HEK293T (cell line): ENCODE measurements at places on chromosomes 7 and 10.
A peak's percentile ranks its signal among the peaks of the same experiment; 100 is the strongest.

GRCh38 chr10:54993148-54993547 is 192.1 kb upstream of the PCDH15 start:
- no peak for DNase-seq

- no peak for DNase-seq
Measured at GRCh38 chr7:55309040-55309991, 55.8 kb upstream of the LANCL2 start.

- no peak for DNase-seq
Measured at GRCh38 chr10:106513352-106513771, 651.1 kb downstream of the SORCS1 start.

DNA sequence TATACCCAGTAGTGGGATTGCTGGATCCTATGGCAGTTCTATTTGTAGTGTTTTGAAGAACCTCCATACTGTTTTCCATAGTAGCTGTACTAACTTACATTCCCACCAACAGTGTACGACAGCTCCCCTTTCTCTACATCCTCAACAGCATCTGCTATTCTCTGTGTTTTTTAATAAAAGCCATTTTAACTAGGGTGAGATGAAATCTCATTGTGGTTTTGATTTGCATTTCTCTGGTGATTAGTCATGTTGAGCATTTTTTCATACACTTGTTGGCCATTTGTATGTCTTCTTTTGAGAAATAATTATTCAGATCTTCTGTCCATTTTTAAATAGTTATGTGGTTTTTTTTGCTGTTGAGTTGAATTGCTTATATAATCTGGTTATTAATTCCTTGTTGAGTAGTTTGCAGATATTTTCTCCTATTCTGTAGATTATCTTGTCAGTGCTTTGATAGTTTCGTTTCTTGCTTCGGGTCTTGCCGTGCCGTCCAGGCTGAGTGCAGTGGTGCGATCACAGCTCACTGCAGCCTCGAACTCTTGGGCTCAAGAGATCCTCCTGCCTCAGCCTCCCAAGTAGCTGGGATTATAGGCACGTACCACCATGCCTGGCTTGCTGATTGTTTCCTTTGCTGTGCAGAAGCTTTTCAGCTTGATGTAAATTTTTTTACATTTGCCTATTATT is 12.0 kb downstream of the MTG1 start:
- no peak for DNase-seq

DNA sequence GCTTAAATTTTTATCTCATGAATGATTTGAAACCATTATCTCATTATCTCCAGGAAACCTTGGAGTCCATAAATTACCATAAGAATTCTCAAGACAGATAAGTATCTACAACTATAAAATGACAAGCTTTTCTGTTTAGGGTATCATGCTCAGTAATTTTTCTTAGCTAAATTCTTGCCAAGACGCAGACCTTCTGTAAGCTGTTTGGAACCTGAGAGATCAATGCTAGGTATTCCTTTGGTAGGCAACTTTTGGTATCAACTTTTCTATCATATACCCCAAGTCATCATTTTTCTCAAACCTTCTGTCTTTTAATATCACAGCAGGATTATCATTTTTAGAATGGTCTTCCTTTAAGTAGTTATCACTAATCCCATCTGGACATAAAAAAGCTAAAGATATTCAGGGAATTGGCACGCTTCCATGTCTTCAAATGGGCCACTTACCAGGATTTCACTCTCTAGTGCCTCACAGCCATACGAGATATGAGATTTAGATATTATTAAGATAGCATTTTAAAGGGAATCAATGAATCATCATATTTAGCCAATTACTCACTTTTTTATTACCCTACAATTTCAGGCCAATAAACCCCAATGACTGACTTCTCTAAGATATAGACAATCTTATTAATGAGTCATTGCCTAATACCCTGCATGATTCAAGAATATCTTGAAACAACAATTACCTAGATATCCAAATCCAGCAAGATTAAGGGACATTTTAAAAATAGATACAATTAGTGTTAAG is 544.1 kb downstream of the HTR7 start:
- no peak for DNase-seq

GRCh38 chr10:112136486-112137153 is 46.9 kb downstream of the GPAM start:
- DNase-seq = no peak

- peak; percentile 10 for DNase-seq
Measured at GRCh38 chr7:115475761-115476385, 554.0 kb downstream of the MDFIC start.

- DNase-seq = peak; percentile 55
Measured at GRCh38 chr10:122286867-122287266, 15.8 kb downstream of the BTBD16 start.

- DNase-seq = no peak
Measured at GRCh38 chr7:28483908-28484605, 71.7 kb downstream of the CREB5 start.

DNA sequence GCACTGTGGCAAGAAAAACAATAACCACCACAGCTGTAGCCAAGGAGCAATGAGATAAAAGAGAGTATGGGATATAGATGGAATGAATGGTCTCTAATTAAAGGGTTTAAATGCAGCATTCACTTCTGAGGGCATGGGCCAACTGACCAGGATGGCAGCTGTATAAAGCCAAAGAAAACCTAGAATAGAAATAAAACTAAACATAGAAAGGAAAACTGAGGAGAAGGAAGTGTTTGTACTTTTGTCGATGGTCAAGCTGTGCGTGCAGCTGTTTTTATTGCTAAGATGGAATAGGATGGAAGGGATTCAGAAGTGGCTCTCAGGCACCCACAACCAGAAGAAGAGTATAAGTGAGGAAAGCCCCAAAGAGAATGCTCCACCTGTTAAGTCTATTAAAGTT is 37.9 kb downstream of the ZC3HC1 start:
- DNase-seq = no peak

DNA sequence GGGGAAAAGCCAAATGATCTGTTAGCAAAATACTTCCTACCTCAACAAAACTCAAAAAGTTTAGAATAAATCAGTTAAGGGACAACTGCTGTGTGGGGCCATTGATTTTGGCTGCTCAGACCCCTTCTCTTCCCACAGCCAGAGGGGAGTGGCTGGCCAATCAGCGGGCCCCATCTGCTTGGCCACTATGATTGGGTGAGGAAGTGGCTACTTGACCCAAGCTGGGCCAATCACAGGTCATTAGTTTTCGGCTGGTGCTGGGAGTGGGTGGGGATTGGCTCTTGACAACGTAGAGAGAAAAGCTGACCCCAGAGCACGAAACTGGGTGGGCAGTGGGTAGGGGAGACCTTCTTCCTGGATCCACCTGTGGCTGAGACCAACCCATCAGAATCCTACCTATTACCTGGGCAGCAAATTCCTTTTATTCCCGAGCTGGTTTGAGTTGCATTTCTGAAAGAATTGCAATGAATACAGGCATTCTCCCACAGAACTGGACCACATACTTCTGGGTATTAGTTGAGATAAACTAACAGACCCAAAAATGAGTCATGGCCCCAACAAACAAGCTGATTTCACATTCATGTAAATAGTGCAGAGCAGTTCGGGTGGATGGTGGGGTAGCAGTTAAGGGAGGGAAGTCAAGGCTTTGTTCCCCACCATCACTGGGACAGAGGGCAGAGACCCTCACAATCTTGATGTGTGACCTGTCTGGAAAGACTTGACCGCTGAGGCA is 35.6 kb upstream of the HMX3 start:
- no peak for DNase-seq

GRCh38 chr10:98039690-98040381 is 9.4 kb upstream of the CRTAC1 start:
- DNase-seq = no peak

GRCh38 chr7:42831718-42832522 is 80.0 kb downstream of the C7orf25 start:
- DNase-seq = peak; percentile 56

- no peak for DNase-seq
Measured at GRCh38 chr10:48480397-48481374, 124.2 kb downstream of the ARHGAP22 start.

DNA sequence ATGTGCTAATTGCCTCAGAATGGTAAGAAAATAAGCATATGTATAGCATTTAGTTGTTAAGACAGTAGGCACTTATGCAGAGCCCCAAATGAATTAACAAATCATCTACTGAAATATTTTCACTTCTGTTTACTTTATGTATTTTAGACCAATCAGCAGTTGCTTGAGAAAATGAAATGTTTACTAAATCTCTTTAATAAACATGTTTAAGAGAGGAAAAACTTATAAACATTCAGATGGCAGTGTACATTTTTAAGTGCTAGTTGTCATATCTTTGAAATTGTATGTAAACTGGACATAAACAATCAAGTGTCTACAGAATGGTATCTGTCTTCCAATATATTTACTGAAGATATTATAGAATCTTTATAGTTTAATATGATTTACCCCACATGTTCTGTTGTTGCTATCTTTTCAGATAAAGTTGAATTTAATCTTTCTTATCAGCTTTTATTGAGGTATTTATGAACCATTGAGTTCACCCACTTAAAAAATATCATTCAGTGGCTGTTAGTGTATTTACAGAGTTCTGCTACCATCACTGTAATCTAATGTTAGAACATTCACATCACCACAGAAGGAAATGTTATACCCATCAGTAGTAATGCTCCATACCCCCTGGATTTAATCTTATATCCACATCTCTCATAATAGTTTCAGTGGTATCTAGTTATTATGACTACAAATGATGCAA is 264.3 kb downstream of the ADK start:
- DNase-seq = no peak

- no peak for DNase-seq
Measured at GRCh38 chr7:116100626-116101025, 70.1 kb upstream of the TFEC start.

DNA sequence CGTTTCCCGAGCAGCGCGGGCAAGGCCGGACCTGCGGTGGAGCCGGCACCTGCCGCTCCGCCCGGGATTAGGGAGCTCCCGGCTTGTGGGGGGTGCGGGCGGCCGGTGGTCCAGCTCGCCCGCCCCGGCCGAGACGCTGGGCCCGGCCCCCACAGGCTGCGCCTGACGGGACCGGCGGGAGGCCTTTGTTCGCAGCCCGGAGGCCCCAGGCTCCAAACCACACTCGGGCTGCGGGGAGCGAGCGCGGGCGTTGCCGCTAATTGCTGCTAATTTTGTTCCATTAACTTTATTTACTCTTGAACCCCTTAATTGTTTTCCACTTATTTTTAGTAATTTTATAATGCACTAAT is 9.6 kb downstream of the UNCX start:
- DNase-seq = no peak

DNA sequence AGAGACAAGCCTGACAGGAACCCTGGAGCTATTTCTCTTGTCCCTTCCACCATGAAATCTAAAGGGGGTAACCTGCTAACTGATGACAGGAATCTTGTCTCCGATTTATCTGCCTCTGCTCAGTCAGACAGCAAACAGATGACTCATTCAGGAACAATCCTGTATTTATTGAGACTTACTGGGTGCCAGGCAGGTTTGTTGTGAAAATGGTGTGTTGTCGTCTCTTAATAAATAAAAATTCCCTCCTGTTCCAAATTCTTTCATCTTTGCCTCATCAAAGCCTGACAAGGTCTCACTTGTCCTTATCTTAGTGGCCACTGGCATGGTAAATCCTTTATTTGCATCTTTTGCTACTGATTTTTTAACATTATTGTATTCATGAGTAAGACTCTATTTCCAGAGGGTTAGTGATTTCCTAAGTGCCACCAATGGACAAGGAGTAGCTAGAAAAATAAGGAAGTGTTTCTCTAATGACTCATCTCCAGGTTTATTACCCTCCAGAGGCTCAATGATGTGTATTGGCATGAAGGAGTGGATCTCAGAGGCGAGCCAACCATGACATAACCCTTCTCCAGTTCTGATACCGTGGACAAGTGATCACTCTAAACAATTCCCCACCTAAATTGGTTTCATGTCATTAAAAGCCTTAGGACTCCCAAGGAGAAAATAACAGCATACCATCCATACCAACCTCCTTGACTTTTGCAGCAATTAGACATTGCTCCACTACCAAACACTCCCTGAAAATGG is 724.0 kb downstream of the GRID1 start:
- DNase-seq = peak; percentile 12
